ENCODE measurements at places on chromosomes 7 and 10.
A peak's percentile ranks its signal among the peaks of the same experiment; 100 is the strongest.

DNA sequence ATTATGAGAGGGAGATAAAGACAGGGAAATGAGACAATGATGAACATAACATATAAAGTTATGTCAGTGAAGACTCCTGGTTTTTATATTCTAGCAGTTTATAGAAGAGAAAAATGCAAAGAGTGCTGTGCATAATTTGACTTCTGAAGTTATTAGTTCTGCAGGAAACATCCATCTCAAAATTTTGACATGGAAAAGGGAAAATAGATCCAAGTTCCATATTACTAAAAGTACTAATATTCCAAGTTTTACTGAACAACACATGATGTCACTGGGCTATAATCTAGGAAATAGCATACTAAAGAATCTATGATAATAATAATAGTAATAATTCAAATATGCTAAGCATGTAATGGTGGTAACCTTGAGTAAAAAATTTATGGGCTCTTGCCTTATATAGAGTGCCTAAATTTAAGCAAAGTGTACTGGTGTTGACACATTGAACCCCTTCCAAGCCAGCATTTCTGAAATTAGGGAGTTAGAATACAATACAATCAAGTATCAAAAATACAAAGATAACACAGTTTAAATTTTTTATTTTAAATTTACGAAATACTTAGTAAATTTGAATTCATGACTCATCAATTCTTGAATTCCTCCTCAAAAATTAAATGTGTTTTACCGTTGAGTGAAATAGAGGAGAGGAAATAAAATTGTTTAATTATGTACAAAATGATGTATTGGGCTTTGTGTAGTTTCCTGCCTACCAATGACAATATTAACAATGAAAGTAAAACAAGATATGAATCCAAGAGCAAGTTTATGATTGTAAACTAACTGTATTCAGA lies 102.8 kb upstream of the KCND2 start:
- DNase-seq: no peak

- DNase-seq: no peak
These were observed 61.0 kb downstream of the VTI1A start for GRCh38 chr10:112507988-112508387.

- DNase-seq: no peak
These were observed 1135.4 kb downstream of the XPNPEP1 start for GRCh38 chr10:108787932-108788331.

- no peak for DNase-seq
These were observed 22.4 kb upstream of the GARS1 start for GRCh38 chr7:30572212-30572841.

GRCh38 chr7:151851145-151851751 lies 25.7 kb downstream of the PRKAG2 start:
- peak; percentile 30 for DNase-seq

DNA sequence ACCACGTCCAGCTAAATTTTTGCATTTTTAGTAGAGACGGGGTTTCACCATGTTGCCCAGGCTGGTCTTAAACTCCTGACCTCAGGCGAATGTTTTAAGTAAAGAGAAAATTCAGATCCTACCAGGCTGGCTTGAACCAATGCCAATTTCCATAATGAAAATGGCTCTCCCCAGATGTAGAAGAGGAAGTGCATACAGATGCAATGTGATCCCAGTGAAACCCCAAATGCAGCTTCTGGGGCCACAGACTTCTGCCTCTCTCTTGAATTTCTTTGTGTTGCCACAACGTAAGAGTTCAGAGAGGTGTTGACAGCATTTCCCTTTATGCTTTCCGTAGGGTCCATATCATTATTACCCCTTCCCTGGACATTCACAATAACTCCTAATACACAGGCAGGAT lies 29.6 kb upstream of the GOT1 start:
- no peak for DNase-seq

GRCh38 chr10:133185916-133186315 lies 25.9 kb downstream of the KNDC1 start:
- DNase-seq: no peak

DNA sequence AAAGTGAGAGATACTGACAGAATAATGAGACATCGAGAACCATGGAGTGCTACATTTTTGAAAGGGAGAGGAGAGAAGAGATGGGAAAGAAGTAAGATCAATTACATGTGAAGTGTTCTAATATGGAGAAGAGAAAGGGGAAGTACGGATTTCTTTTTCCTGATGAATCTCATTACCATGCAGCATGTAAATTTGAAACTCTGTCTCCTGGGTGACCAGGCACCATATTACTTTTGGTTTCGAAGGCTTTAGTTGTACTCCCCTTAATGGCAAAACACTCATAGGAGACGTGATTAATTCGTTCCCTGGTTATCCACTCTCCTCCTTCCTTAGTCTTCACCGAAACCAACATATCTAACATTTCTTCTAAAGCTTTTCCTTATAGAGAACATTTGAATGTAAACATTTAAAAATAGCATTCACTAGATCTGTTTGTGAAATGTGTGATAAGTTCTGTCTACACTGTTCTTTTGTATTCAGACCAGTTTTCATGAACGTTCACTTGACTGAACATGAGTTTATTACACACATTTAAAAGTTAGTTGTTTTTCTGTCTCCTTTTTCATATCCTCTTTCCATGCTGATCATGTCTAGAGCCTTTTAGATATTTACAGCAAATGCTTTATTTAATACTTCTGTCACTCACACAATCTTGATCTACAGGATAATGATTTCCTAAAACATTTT lies 80.2 kb upstream of the MSRB2 start:
- DNase-seq: no peak

- DNase-seq: no peak
These were observed 70.3 kb downstream of the ORC5 start for GRCh38 chr7:104137511-104137910.

DNA sequence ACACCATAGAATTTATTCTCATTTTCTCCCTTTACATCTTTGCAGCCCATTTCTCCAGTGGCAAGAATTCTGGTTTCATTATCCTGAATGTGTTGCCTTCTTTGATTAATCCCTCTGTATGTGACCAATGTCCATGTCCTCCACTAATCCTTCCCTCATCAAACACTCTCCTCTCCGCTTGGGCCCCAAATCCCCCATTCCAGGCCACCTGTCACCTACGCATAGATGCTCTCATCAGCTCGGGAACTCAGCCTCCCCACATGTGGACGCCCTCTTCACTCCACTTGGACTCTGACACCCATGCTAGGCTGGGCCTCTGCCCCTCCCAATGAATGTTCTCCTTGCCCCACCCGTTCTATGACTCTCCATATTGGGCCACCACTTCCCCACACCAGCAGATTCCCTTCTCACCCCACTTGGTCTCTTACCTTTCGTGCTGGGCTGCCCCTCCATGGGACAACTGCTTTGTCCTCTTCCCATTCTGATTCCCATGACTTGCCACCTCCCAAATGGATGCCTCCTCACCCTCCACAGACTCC lies 18.7 kb upstream of the RBM20 start:
- no peak for DNase-seq

GRCh38 chr7:18896343-18896975 lies 221.0 kb downstream of the TWIST1 start:
- DNase-seq: no peak

- DNase-seq: no peak
These were observed 2.3 kb downstream of the CALU start for GRCh38 chr7:128741491-128741890.

DNA sequence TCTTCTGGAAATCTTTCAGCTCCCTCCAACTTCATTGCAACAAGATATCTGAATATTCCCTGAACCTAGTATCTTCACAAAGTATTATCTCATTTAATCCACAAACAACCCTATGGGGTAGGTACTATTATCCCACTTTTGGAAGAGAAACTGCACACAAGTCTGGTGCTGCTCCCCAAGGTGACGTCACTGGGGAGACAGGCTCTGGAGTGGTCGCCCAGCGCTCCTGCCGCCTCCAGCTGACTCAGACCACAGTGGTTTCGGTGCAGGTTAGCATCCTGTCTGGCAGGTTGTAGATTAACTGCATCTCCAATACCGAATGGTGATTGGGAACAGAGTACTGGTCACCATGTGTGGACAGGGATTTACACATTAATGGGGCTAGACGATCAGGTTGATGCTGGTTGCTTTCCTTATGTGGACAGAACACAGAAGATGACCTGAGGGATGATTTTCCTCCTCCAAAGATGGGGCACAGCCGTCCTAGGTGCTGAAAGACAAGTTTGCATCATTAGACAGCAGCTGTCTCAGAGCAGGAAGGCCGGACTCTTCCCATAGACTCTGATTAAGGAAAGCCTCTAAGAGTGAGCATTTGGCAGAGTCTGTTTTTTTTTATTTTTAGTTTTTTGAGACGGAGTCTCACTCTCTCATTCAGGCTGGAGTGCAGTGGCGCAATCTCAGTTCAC lies 128.6 kb downstream of the TRRAP start:
- DNase-seq: no peak

GRCh38 chr10:117432866-117433265 lies 57.6 kb upstream of the PDZD8 start:
- no peak for DNase-seq

Measured in stimulated activated CD4-positive, alpha-beta T cell treated with anti-CD3 and anti-CD28 coated beads, Interleukin-2, amount 100 ng/mL, for 24 hours (primary cell).